ENCODE measurements at places on chromosomes 12 and 14.

DNA sequence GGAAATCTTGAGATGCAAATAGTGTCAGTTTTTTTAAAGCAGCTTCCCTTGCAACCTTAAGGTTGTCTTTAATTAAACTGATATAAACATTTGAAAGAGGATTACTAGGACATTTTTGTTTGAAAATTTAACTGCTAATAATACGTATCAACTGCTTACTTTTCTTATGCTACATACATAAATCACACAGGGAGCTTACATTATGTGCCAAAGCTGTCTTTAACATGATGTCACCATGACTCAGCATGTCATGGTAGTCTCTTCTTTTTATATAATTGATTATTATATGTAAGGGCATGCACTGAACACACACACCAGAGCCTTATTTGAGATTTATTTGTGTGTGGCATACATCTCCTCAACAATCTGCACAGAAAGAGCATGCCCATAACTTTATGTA, 63.0 kb upstream of the PTHLH start:
- DNase-seq, result no peak

GRCh38 chr12:86283620-86284019, 27.4 kb upstream of the MGAT4C start:
- no peak for DNase-seq

DNA sequence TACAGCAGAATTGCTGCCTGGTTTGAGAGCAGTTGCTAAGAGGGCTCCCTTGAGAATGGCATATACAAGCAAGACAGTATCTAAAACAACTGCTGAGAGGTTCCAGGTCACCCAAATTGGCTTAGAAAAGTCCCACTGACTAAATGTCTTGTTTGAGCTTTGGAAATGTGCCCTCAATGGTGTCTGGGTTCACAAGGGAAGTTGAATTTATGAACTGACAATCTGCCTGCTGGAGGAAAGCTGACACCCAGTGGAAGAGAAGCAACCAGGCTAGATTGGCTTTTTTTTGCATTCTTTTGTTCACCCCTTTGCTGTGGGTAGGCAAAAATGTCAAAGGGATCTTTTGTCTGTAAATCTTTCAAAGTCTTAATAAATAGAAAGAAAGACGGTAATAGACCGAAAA, 44.6 kb upstream of the NPFF start:
- no peak for DNase-seq

DNA sequence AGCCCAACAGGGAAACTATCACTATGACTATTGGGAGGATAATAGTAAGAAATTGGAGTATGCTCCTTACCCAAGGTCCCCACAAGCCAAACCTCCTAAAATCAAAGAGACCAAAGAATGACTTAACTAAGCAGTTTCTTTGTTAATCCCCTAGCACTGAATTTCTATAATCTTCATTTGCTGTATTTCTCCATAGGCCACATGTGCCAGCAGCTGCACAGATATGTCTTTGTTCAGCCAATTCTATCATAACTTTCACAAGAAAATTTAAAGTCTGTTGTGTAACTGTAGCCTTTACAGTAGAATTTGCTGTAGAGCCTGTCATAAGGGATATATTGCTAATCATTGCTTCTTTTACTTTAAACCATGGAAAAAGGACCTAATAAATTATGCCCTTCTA, 104.0 kb downstream of the RIN3 start:
- no peak for DNase-seq
